ENCODE measurements at places on chromosomes 7 and 10.
A peak's percentile ranks its signal among the peaks of the same experiment; 100 is the strongest.

GRCh38 chr10:43584051-43584450 lies 9.6 kb upstream of the ZNF239 start:
- no peak for DNase-seq

GRCh38 chr10:4215485-4215884 lies 430.5 kb upstream of the KLF6 start:
- no peak for DNase-seq

- no peak for DNase-seq
Observed at GRCh38 chr7:66883716-66884115, 37.3 kb upstream of the TMEM248 start.

GRCh38 chr10:107081644-107082043 lies 82.9 kb downstream of the SORCS1 start:
- DNase-seq, result no peak

DNA sequence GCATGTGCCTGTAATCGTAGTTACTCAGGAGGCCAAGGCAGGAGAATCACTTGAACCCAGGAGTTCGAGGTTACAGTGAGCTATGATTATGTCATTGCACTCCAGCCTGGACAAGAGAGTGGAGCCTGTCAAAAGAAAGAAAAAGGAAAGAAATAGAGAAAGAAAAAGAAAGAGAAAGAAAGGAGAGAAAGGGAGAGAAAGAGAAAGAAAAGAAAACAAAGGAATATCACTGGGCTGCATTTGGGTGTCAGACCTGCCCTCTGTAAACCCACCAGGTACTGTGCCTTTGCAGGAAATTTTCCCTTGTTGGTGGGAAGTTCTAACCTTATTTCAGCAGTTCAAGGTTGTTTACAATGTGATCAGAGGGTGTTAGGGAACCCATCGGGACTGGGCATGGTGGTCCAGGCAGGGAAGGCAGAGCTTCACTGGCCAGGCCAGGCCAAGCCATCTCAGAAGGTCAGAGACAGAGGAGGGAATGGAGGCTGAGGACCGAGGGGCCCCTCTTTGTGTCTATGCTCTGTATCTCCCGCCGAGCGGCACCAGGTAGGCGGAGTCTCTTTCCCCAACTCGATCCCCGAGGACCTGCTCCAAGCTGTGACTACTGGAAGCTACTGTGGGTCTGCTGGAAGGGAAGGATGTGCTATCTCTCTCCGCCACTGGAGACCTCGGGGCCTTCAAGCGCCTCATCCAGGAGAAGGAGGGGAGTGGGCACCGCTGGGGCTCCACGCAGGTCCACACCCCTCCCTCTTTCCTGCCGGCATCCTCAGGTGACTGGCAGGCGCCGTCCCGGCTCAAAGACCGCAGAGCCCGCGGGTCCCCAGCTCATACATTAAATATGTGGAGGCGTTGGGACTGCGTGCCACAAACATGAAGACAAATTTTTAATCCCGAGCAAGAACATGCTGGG lies 15.2 kb upstream of the KAZALD1 start:
- no peak for DNase-seq

- no peak for DNase-seq
Observed at GRCh38 chr7:151431281-151431767, 8.6 kb downstream of the CRYGN start.

GRCh38 chr7:155653803-155654202 lies 9.3 kb downstream of the RBM33 start:
- no peak for DNase-seq

DNA sequence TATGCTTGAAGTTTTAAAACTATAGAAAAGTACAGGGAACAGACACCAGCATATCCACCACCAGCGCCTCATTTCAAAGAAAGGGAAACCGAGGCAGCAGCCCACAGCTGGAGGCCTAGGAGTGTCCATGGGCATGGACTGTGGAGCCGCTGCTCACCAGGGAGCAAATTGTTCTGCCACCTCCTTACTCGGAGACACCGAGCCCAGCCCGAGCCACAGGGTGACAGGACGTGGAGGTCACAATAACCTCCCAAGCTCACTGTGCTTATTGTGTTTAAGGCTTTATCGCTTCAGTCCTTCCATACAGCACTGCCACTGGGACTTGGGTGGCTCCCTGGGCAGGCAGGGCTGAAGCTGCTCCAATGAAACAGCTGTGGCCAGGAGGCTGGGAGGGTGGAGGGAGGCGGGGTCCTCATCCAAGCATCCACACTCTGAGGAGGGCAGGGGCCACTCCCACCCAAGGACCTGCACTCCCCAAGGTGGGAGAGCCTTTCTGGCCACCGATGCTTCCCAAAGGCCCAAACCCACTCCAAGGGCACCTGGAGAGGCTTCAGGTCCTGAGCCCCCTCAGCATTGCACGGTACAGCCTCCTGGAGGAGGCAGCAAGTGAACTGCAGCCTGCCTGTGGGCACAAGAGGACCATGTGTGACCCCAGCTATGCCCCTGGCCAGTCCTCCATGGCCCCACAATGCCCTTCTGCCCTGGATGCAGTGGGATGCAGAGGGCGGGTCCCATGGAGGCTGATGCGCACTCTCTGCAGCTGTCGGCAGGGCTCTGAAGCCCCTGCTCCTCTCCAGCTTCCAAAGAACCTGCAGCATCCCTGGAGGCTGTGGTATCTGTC lies 38.7 kb upstream of the RET start:
- DNase-seq, result no peak

DNA sequence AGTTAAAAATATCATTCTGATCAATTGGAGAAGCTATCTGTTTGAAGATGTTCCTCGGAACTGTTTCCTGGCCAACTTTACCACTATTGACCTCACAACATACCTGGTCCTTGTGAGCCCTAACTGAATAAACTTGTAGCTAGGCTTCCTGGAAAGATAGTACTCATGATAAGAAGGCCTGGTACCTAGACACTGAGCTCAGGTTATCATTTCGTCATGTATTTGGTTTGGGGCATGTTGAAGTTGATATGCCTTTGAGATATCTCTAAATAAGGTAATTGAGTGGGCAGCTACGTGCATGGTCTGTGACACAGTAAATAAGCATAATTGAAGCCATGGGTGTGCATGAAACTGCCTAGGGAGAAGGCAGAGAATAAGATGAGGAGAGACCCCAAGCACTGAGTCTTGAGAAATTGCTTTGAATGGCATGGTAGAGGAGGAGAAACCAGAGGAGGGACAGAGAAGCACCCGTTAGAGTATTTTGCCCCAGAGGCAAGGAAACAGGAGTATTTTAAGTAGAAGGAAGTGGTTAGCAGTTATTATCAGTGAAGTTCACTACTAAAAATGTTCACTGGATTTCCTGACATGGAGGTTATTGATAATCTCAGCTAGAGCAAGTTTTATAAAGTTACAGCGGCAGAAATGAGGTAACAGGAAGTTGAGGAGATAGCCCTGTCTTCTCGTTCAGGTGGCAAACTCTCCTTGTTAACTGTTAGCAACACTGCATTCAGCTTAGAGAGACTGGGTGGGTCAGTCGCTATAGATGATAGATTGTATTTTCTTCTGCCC lies 55.6 kb downstream of the CC2D2B start:
- no peak for DNase-seq

GRCh38 chr10:105183536-105183935 lies 542.4 kb downstream of the SORCS3 start:
- DNase-seq, result no peak

GRCh38 chr10:20970708-20971107 lies 73.6 kb upstream of the NEBL start:
- DNase-seq, result no peak

DNA sequence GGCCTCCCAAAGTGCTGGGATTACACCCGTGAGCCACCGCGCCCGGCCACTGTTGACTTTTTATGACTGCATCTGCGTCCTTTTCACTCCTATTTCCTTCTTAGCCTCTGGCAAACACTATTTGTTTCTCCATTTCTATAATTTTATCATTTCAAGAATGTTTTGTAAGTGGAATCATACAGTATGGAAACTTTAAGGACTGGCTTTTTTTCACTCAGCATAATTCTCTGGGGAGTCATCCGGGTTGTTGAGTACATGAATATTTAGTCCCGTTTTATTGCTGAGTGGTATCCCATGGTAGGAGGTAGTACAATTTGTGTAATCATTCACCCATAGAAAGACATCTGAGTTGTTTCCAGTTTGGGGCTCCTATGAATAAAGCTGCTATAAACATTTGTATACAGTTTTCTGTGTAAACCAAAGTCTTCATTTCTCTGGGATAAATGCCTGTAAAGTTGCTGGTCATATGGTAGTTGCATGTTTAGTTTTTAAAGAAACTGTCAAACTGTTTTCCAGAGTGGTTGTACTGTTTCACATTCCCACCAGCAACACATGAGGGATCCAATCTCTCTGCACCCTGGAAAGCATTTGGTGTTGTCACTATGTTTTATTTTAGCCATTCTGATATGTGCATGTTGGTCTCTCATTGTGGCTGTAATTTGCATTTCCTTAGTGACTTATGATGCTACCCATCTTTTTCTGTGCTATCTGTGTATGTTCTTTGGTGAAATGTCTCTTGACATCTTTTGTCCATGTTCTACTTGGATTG lies 139.6 kb upstream of the EEPD1 start:
- no peak for DNase-seq

GRCh38 chr10:23405540-23405939 lies 33.3 kb upstream of the OTUD1 start:
- no peak for DNase-seq

DNA sequence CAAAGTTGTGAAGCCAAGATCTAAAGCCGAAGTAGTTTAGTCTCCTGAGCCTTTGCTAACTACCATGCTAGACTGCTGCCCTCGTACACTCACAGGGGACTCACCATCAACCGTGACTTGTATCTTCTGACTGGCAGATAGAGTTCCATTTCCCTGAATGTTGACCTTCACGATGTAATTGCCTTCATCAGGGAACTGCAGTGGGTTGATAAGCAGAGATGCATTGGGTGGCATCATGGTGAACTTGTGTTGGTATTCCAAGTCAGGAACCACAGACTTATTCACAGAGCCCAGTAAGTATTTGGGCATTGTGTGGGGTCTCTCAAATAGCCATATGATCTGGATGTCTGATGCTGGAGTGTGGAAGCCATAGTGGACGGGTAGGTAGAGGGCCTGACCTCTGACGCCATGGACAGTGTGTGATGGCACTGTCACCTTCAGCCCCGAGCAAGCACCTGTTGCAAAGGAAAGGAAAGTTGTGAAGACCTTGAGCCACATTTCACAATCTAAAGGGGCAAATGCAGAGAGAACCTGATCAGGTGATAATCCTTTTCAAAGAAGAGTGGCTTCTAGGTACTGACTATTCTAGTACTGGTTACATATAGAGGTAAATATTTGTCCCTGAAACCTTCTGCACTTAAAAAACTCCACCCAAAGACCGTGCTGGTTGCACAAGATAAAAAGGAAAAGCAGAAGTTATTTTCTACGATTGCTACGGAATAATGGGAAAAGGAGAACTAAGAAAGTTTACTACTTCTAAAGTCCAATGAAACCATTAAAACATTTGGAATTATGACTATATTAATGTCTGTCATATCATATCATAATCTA lies 7.1 kb downstream of the HEPACAM2 start:
- DNase-seq, result no peak

DNA sequence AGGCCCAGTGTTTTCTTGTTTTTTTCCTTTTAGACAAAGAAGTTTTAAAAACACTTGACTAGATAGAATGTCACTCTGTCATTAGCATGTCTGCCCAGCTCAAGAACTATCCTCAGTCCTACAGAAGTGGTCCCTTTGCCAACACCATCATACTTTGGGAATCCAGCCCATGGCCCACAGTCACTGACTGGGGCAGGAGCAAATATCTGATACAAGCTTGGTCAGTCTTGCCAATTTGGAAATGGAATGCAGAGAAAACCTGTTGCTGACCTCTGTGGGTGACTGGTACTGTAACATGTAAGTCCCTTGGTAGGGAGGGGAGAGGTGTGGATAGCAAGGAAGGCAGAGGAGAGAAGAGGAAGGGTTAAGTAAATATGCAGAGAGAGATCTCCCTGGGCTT lies 47.8 kb downstream of the IPMK start:
- no peak for DNase-seq

GRCh38 chr7:55733241-55734140 lies 129.1 kb downstream of the SEPTIN14 start:
- no peak for DNase-seq

DNA sequence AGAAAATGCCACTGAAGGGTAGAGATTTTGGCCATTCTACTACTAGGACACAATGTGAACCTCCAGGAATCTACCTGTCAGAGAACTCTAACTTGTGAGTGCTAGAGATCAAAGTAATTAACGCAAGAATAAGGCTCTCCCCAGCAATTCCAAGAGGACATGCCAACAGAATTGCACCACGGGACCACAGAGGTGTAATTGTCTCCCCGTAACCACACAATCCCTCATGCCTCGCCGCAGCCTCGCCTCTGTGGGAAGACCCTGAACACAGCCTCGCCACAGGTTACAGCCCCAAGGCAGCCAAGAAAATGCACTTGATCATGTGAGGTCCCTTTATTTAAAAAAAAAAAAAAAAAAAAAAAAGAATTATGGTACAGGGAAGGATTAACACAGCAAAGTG lies 29.5 kb downstream of the CDCA7L start:
- DNase-seq, result no peak

DNA sequence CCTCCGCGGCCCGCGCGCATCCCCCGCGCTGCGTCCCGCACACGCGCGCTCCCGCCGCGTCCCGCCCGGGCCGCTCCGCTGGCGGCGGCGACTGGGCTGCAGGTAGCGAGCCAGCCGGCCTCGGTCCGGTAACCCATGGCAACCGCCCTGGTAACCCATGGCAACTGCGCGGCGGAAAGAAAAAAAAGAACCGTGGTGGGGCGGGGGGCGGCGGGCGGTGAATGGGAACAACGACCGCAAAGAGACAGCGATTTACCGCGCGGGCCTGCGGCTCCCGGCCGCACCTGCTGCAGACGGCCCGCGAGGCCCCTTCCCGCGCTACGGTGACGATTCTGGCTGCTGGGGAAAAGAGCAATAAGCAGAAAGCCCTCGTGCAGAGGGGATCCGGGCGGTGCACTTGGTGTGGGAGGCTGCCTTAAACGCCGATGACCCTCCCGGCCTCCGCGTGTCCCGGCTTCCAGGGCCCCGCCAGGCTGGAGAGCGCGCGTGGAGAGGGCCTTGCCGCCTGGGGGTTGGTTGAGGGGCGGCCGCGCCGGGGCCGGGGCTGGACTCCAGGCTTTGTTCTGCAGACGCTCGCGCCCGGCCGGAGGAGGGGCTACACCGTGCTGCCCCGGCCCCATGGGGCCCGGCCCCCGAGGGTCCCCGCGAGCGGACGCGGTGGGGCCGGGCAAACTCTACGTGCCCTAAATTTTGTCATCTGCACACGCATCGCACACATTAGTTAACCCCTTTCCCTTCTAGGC lies 84.7 kb downstream of the SNX10 start:
- peak; percentile 53 for DNase-seq

DNA sequence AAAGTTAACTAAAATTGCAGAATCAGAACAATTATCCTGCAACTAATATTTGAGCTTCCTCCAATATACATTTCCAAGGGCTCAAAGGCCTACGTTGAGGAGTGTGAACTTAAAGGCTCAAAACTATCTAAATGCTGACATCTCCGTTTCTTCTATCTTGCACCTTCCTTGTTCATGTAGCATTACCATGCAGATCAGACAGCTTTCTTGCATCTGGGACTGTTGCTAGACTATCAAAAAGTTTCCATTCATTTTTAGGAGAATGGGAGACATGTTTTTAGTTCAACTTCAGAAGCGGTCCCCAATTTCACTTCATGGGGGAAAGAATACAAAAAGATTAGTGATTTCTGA lies 2.9 kb downstream of the ANKRD1 start:
- DNase-seq, result no peak

GRCh38 chr7:66140924-66141323 lies 26.3 kb downstream of the CRCP start:
- DNase-seq, result peak; percentile 58

GRCh38 chr7:9863545-9863944 lies 1110.1 kb upstream of the PHF14 start:
- no peak for DNase-seq

- DNase-seq, result no peak
Observed at GRCh38 chr10:60008816-60009215, 102.5 kb upstream of the CCDC6 start.
